ENCODE measurements at places on chromosomes 12 and 14.

GRCh38 chr14:68395604-68396003, 397.3 kb downstream of the ZFP36L1 start:
- no peak for DNase-seq

GRCh38 chr12:88401155-88401554, 179.1 kb downstream of the KITLG start:
- no peak for DNase-seq

- no peak for DNase-seq
These were observed 984.8 kb downstream of the TMEM121 start for GRCh38 chr14:106511006-106511799.

DNA sequence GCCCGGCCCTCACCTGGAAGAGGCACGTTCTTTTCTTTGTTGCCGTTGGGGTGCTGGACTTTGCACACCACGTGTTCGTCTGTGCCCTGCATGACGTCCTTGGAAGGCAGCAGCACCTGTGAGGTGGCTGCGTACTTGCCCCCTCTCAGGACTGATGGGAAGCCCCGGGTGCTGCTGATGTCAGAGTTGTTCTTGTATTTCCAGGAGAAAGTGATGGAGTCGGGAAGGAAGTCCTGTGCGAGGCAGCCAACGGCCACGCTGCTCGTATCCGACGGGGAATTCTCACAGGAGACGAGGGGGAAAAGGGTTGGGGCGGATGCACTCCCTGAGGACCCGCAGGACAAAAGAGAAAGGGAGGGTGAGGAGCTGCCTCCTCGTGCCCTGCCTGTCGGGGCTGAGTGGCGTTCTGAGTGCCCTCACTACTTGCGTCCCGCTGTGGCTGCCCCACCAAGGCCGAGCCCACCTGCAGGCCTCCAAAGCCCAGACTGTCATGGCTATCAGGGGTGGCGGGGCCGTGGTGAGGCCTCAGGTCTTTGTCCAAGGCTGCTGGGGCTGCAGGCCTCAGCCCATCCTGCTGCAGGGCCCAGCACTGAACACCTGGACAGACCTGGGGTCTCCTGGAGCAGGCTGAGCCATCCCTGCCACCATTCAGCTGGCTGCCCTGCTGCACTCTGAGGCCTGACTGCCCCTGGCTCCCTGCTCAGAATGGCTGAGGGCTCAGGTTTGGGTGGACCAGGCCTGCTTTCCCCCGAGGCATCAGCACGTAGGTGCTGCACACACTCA, 329.7 kb downstream of the TMEM121 start:
- no peak for DNase-seq

- DNase-seq: no peak
These were observed 316.8 kb downstream of the SNAPC1 start for GRCh38 chr14:62079038-62079437.

DNA sequence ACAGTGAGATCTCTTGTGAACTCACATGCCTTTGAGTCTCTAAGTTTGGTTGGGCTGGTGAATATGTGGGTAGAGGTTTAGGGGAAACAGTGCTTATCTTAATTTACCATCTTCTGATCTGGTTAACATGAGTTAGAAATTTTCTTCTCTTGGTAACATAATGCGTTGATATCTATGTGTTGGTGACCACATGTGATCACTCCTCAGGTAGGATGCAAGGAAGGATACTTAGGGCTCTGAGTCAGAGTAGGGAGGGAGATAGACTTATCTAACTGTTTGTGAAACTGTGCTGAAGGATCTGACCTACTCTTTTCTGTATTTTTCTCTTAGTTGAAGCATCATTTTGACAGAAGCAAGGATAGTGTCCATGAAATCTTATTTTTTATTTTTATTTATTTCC, 23.1 kb downstream of the FAM234B start:
- DNase-seq: no peak

- no peak for DNase-seq
These were observed 435.4 kb downstream of the EGLN3 start for GRCh38 chr14:33515441-33515840.

GRCh38 chr12:92356425-92356824, 210.8 kb upstream of the BTG1 start:
- DNase-seq: no peak

- no peak for DNase-seq
These were observed 15.2 kb upstream of the EAPP start for GRCh38 chr14:34554540-34555250.

DNA sequence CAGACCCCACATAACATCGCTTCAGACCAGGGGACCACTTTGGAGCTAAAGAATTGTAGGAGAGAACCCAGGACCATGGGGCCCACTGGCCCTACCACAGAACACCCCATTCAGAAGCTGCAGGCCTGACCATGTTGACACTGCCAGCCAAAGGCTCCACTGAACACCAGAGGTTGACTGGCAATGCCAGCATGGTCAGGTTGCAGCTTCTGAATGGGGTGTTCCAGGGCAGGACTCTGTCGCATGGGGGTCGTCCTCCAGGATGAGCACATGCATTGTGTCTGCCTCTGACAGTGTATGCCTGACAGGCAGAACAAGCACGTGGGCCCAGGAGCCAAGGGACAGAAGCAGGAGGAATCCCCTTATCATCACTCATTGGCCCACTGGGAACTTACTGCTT, 34.1 kb downstream of the DIO3 start:
- DNase-seq: no peak

- no peak for DNase-seq
These were observed 269.6 kb downstream of the ADGRD1 start for GRCh38 chr12:131223171-131223761.

GRCh38 chr12:52581481-52581880, 7.8 kb upstream of the KRT74 start:
- DNase-seq: no peak

DNA sequence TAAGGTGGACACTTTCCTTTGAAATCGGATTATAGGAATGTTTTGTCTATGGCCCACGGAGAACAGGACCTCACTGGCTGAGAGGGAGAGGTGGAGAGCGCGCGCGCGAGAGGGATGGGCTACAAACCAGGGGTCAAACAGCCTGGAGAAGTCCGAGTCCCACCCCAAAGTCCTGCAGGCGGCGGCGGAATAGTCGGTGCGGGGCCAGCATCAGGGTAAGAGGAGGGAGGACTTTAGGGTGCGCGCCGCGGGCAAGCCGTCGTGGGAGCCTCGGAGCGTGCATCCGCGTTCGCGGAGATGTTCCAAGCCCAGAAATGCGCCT, 3.3 kb upstream of the HOXC8 start:
- no peak for DNase-seq

DNA sequence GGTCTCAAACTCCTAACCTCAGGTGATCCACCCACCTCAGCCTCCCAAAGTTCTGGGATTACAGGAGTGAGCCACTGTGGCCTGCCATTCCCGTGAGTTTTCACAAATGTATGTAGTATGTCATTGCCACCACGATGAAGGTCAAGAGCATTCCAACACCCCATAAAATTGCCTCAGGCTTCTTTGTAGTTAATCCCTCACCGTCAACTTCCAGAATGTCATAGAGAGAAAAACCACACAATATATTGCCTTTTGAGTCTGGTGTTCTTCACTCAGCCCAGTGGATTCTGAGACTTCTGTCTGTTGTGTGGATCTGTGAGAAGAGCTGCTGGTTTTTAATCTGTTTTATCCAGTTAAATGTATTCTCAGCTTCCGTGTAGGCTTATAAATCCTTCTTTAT, 12.6 kb upstream of the CFAP251 start:
- DNase-seq: no peak

DNA sequence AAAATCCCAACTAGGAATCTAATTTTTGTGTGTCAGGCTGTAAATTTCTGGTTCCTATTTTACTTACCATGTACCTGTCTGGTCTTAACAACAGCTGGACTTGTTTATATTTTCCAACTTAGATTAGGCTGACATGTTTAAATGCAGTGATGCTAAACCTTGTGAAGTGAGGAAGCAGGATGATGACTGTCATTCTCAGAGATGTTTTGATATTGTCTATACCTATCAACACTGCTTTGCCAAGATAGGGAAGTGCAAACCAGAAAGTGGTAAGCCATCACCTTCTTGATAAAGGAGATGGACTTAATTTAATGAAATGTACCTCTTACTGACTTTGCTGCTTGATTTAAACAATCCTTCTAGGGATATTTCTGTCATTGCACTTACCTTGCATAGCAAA, 2.1 kb downstream of the BICD1 start:
- DNase-seq: no peak

DNA sequence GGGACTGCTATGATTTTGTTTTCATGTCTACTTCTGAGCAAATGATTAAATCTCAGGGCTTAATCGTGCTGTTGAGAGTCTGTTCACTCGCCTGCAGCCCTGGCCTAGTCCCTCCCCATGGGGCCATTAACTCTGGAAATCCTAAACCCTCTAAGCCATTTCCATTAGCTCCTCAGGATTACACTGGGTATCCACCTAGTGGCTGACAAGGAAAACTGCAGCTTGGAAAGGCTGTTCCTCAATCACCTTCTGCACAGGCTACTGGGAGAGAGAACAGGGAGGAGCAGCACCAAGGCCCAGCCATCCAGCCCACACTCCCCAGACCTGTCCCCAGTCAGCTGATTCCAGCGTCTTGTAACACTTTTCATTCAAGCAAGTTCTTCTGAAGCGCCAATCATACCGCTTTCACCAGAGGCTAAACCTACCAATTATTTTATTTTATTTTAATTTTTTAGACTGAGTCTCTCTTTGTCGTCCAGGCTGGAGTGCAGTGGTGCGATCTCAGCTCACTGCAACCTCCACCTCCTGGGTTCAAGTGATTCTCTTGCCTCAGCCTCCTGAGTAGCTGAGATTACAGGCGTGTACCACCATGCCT, 48.7 kb downstream of the NEUROD4 start:
- peak; percentile 60 for DNase-seq

DNA sequence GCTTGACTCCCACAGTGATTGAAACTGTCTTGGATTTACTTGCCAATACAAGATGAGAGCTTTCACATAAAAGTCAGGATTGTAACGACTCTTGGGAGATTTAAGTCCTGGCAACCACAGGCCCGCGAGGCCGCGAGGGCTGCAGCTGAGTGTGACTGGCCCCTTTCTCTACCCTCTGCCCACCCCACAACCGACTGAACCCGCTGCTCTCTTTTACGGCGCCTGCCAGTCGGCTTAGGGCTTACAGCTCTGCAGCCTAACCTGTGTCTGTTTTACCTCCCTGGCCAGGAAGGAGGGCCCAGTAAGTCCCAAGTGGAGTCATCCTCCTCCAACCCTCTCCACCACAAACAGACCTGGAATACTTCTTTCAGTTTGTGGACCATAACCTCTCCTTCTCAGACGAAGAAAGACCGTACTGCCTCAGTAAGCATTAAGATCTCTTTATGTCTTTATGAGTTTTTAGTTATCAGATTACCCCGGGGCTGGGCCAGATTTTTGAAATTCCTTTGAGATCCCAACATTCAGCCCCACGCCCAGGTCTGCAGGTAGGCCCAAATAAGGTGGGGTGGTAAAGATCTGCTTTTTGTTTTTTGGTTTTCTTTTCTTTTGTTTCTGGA, 12.6 kb upstream of the TIGAR start:
- DNase-seq: no peak
